GM12878 (cell line): ENCODE measurements at places on chromosomes 3 and 15. TPM values are rescaled to one million over a fixed set of nuclear protein-coding genes. Genes with fewer than 3 reads are reported as not detected.

Gene MUC4
- polyA plus RNA-seq, result 0.09 TPM in 1 of 2 replicates, not detected in the other

Gene NSUN3
- 11.1 and 13.2 TPM in 2 replicates for polyA plus RNA-seq

Gene PRSS50
- 0.05 TPM in 1 of 2 replicates, not detected in the other for polyA plus RNA-seq

Gene FOXL2
- not detected in 2 replicates for polyA plus RNA-seq

Gene EEFSEC
- polyA plus RNA-seq, result 28.6 and 33.5 TPM in 2 replicates

Gene CASR
- 0.09 and 0.51 TPM in 2 replicates for polyA plus RNA-seq

Gene ITIH1
- not detected in 2 replicates for polyA plus RNA-seq

Gene TIMP4
- not detected in 2 replicates for polyA plus RNA-seq

Gene POPDC2
- 1.8 and 3.9 TPM in 2 replicates for polyA plus RNA-seq
